Left hindlimb (tissue), 1 donor: ENCODE measurements at places on chromosomes 11 and 22.

- DNase-seq: no peak
These were observed 94.1 kb upstream of the NNMT start for GRCh38 chr11:114202011-114202609.

DNA sequence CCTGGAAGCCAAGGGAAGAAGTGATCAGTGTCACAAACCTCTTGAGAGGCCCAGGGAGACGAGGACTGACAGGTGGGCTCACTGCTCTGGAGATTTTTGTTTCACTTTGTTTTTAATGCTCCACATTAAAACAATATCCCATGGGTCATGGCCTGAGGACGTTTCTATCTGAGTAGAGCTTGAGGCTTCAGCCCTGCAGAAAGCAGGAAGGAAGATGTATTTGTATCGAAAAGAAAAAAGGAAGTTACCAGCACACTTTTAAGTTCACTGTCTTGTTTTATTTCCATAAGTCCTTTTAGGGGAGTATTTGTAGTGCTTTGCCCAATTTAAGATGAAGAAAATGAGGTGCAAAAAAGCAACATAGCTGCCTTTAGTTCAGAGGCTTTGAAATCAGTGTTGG is 191.1 kb downstream of the GRIK4 start:
- DNase-seq: no peak

DNA sequence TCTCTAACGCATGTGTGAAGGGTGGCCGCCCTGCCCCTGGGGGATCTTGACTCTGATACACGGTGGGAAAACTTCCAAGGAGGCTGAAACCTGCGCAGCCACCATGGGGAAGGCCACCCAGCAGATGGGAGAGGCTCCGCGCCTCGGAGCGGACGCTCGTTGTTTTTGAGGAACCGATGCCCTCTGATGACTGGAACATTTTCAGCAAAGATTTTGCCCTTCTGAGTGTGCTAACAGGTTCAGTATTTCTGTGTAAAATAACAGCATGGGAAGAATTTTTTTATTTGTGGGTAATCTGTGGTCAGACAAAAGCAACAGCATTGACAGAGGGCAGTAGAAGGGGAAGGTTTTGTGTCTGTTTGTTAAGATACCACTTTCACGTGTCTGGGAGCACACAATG is 16.7 kb downstream of the MB start:
- no peak for DNase-seq

- no peak for DNase-seq
These were observed 65.5 kb downstream of the GGTLC2 start for GRCh38 chr22:22709719-22710445.

DNA sequence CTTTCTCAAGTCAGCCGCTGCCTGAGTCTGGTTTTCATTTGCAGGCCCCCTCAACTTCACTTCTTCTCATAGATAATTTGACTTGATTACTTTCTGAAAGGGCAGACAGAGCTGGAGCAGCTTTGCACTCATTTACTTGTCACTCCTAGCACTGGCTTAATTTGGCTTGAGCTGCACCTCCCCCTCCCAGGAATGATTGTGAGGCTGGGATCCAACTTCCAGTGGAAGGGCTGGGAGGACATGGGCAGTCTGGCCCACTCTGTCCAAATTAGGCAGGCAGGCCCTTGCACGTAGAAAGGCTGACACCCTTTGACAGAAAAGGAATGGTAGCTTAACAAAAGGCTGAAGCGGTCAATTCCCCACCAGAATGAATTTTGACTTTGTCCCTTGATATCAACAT is 453.9 kb downstream of the ETS1 start:
- DNase-seq: no peak

GRCh38 chr11:34501949-34502348 is 11.6 kb downstream of the ELF5 start:
- no peak for DNase-seq

DNA sequence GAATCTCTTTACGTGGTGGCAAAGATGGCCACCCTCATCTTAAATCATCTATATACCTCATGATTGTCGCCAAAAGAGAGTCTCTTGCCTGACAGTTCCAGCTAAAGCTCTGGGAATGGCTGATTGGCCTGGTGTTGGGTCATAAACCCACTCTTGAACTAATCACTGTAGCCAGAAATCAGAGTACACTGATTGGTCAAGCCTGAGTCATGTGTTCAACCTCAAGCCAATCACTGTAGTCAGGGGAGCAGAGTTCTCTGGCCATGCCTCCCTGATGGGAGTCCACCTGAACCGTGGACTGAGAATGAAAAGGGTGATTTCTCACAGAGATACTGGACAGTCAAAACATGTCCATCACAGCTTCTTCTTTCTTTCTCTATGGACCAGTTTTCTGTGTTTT is 45.8 kb downstream of the RCN1 start:
- no peak for DNase-seq

DNA sequence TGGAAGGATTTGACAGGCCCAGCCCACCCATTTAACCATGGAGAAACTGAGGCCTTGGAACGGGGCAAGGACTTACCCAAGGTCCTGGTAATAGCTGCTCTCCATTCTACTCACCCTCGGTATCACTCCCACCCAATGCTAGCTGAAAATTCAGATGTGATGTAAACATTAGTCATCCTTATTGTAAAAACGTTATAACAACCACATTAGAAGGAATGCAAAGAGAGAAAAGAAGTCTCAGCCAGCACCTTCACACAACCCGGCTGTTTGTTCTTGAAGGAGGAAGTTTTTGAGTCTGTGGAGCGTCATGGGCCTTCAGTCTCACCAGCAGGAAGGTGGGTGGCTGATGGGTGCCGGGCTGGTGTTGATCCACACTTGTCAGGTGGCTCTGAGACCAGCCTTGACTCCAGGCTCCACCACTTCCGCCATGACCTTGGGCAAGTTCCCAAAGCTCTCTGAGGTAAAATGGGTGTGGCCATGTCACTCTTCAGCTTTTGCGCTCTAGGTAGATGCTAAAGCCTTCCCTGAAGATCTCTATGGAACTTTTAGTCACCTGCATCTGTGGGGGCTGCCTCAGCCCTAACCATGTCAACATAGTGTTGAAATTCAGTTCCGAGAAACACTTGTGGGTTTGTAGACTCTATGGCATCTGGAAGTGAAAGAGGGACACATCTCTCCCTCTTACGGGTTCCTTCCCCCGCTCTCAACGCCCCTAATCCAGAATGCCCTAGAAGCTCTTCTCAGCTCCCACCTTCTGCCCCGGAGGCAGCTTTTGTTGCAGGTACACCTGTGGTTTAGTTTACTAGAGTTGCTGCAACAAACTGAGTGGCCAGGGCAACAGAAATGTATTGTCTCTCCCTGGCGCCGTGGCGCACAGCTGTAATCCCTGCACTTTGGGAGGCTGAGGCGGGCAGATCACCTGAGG is 14.8 kb downstream of the CD6 start:
- no peak for DNase-seq

- peak; percentile 62 for DNase-seq
These were observed 1.1 kb downstream of the UBASH3B start for GRCh38 chr11:122656631-122657101.

DNA sequence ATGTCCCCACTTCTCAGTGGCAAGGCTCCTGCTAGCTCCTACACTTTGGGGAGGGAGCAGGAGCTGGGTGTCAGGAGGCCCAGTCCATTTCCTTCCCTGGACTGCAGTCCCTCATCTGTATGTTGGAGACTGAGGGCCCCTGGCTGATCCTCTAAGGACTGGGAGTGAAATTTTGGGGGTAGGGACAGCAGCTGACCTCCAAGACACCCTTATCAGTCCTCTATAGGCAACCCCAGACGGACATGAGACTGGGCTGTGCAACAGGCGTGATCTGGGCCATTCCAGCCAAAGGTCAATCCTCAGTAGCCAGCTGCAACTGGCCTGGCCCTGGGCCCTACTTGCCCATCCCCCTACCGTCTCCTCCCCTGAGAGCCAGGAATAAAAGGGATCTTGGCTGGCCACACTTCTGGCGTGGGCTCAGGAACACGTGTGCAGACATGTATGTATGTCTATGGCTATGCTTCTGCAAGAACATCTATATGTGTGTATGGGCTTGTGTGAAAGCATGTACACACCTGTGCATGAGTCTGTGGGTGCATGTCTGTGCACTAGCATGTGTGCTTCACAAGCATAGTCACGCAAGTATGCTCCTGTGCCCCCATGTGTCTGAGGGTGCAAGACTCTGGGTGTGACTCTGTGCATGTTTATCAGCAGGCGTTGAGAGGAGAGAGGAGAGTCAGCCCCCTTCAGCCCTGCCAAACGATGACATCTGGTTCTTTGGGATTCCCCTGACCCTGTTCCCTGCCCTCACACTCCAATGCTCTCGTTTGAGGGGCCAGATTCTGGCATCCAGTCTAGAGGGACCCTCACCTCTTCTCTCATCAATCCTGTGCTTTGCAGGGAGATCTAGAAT is 24.6 kb upstream of the DGAT2 start:
- DNase-seq: no peak

DNA sequence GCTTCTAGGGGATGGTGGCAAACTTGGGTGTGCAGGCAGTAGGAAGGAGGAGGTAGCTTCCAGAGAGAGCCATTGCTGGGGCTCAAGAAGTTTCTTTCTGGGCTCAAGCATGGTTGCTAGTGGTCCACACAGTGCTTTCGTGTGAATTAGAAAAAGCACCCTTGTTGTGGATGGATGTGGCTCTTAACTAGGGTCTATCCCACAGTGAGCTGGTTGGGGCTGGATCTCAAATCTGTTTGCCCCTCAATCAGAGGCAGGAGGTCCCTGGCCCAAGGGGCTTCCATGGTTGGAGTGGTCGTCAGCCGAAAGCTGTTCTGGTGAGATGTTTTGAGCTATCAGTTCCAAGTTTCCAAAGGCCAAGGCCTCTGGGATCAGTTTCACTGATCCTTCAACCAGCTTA is 35.0 kb downstream of the ZBTB16 start:
- DNase-seq: no peak

GRCh38 chr22:50228366-50228765 is 16.5 kb downstream of the TUBGCP6 start:
- DNase-seq: peak; percentile 28

GRCh38 chr22:27224485-27225374 is 567.3 kb downstream of the MIAT start:
- peak; percentile 84 for DNase-seq

DNA sequence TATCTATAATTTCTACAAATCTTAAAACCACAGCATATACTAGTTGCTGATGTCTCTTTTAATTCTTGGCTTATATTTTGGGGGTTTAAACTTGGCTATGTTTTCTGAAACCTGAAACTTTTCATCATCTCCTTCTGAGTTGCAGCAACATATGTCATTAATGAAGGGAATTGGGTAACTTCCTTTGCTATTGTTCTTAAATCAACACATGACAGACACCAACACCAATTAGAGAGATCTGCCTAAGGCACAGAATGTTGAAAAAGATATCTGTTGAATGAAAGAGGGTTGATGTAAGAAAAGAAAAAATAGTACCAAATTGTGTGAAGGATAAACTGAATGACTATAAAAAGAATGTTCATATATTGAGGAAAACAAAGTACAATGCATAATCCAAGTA is 10.3 kb upstream of the GAS2 start:
- DNase-seq: no peak

DNA sequence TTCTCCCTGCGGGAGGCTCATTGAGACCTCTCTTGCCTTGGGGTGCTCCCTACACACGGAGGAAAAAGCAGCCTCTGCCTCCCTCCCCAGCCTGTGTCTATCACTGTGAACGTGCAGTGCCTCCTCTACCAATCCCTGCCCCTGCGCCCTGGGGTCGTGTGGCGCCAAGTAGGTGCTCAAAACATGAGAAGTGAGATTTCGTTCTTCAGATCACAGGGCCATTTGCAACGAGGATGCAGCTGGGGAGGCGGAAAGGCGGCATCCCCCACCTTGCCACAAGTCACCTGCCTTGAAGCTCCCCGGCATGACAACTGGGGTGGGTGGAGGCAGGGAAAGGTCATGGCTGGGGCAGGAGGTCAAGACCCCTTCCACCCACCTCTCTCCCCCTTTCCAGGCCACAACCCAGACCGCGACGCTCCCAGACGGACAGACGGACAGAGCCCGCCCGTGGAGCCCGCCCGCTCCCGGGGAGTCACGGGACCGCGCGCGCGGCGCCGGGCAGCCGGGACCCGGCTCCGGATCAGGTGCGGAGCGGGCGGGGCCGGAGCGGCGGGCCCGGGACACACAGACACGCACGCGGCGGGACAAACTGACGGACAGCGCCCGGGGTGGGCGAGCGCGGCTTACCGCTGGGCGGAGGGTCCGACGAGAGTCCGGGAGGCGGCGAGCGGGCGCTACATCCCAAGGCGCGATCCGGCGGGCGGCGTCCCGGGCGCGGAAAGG is 485 bp downstream of the KCNJ4 start:
- no peak for DNase-seq

- DNase-seq: no peak
These were observed 41.3 kb upstream of the HMGXB4 start for GRCh38 chr22:35215993-35216392.

GRCh38 chr11:37203006-37203405 is 605.0 kb upstream of the RAG2 start:
- DNase-seq: no peak

GRCh38 chr11:15829312-15829711 is 527.0 kb downstream of the SOX6 start:
- DNase-seq: no peak

DNA sequence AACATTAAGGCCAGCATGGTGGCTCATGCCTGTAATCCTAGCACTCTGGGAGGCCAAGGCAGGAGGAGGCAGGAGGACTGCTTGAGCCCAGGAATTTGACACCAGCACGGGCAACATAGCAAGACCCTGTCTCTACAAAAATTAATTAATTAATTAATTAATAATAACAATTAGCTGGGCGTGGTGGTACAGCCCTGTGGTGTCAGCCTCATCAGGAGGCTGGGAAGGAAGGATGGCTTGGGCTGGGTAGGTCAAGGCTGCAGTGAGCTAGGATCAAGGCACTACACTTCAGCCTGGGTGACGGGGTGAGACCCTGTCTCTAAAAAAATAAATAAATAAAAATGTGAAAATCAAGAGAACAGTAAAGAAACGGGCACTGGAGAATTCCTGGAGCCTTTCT is 1.4 kb downstream of the ARFGAP3 start:
- DNase-seq: no peak

DNA sequence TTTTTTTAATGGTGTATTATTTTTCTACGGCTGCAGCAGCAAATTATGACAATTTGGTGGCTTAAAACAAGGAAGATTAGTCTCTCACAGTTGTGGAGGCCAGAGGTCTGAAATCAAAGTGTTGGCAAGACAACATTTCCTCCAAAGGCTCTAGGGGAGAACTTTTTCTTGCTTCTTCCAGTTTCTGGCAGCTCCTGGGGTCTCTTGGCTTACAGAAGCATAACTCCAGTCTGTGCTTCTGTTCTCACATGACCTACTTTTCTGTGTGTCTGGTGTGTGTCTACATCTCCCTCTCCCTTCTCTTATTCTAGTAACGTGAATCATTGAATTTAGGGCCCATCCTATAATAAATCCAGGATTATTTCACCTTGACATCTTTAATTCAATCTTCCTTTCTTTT is 551.9 kb upstream of the LUZP2 start:
- no peak for DNase-seq

- DNase-seq: no peak
These were observed 15.5 kb downstream of the RAB30 start for GRCh38 chr11:83056204-83056603.

- no peak for DNase-seq
These were observed 335.4 kb downstream of the BRD1 start for GRCh38 chr22:49492308-49492707.
